CD4-positive, alpha-beta T cell treated with Interleukin-17A for 1 hour (primary cell): ENCODE measurements at places on chromosomes 3 and 15.

DNA sequence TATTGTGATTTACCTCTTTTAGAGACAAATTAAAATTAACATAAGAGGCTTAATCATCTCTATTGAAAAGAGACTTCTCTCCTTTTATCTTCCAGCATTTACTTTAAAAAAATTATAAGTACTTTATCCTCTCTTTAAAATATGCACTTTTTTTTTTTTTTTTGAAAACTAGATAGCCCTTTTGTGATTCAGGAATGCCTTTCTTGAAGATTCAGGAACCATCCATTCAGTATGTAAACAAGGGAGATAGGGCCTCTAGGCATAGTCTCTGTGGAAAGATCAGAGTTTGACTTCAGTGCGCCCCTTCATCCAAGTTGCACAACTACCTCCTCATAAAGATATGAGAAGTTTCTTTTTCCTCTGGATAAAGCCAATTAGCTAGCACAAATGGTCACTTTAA, 1163.7 kb downstream of the SI start:
- DNase-seq = no peak

DNA sequence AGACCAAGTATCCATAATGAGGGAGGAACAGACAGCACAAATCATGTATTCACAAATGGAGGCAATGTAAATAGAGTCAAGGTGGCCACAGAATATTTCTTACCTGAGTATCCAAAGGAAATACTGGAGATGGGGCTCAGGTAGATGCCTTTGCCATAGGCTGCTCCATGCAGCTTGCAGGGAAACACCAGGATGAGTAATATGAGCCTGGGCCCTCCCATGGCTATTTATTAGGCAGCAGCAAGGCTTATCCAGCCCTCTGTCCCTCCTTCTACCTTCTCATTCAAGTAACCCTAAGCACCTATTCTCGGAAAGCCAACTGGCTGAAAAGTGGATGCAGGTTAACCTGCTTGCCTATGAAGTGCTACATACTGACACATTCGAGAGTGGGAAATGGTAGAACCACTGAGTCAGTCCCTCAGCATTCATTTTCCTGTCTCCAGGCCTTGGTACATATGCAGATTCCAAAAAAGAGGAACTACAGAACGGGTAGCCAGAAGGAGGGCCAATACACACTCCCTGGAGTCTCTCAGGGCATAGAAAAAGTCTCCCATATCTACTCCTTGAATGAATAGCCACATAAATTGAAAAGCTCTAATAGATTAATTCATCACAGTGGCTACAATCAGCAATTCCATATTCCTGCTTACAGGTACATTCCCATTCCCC, 18.3 kb upstream of the PKM start:
- DNase-seq = no peak

DNA sequence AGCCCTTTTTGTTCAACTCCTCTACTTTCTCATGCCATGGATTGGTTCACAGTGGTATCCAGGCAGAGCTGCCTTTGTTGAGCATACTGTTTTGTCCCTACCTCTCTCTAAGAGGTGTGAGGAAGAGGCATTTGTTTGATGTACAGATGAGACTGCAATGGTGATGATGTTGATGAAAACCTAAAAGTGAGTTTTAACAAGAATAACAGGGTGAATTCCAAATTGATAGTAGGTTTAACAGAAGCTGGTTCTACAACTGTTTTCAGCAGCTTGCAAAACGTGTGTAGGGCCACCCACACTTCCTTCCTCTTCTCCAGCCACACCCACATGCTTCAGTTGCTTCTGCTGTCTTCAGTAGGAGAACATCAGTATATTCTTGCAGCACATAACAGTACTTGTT, 10.2 kb downstream of the SNRK start:
- peak; percentile 85 for DNase-seq

GRCh38 chr3:52847726-52848125, 12.9 kb upstream of the MUSTN1 start:
- no peak for DNase-seq

- DNase-seq = no peak
Observed at GRCh38 chr3:17078926-17079465, 194.2 kb downstream of the PLCL2 start.

DNA sequence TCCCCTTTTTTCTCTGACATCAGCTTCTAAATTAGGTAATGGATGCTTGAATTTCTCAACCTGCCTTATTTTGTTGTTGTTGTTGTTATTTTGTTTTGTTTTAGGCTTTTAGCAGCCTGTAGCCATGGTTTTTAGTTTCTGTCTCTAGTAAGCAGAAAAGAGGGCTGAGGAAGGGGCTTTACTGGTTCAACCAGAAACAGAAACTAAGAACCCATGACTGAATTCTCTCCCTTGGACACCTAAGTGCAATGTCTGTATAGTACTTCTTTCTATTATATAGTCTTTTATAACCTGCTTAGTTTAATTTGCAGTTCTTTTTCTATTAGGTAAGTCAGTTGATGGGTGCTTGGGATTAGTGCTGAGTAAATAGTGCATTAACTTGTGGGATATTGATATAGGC, 129.0 kb downstream of the BBX start:
- no peak for DNase-seq

DNA sequence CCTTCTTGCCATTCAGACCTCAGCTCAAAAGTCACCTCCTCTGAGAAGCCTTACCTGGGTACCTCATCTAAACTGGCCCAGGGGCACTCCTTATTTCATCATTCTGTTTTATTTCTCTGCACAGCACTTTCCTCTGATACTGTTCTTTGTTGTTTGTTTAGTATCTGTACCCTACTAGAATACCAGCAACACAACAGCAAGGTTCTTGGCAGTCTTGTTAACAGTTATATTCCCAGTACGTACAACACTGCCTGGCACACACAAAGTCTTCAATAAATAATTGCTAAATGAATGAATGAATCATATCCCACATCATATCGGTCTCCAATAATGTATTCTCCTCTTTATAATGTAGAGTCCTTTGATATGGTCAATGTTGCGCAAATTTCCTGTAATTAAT, 188.1 kb downstream of the FOXP1 start:
- DNase-seq = no peak

DNA sequence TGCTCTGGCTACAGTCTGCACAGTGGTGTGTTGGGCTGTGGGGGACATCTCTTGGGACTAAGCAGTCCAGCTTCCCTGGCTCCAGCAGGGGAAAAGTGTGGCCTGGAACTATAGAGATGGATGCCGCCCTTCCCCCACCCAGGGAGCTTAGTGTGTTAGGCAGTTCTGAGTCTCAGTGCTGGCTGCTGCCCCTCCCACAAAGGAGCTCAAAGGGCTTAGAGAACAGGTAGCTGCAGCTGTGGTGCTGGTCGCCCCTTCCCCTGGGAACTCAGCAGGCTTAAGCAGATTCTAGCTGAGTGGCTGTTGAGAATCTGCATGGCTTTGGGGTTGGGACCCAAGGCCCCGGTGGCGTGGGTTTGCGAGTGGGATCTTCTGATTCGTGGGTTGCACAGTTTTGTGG, 190.8 kb downstream of the PDCD6IP start:
- DNase-seq = no peak

GRCh38 chr15:66655511-66655910, 46.5 kb upstream of the SMAD6 start:
- no peak for DNase-seq

GRCh38 chr15:48343865-48344264, 12.6 kb downstream of the DUT start:
- no peak for DNase-seq
